ENCODE measurements at places on chromosomes 1 and 21.

DNA sequence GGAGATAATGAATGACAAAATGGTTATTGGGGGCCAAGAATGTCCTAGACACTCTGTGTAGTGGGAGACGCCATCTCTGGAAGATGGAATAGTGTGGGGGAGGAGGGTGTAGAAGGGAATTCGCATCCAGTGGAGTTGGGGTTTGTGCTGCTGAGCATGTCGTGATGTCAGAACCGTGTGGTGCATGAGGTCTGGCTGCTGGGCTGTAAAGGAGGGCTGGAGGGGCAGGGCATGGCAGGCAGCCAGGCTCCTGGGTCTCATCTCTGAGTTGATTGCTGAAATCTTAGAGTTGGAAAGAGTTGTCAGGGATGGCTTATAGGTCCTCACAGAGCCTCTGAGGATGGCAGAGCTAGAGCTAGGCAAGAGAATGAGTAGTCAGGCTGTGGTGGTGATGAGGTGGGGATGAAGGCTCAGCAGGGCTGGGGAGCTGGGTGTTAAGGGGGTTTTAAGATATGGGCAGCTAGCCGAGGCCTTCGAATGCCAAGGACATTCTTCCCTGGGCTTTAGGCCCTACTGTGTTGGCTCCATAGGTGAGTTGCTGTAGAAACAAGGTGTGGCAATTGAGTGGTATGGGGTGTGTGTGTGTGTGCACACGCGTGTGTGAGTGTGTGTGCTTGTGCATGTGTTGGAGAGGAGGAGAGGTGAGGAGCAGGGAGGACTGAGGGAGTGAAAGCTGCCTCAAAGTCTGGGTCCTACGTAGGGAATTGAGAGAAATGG lies 1.9 kb downstream of the PPFIA4 start:
- no peak for DNase-seq

DNA sequence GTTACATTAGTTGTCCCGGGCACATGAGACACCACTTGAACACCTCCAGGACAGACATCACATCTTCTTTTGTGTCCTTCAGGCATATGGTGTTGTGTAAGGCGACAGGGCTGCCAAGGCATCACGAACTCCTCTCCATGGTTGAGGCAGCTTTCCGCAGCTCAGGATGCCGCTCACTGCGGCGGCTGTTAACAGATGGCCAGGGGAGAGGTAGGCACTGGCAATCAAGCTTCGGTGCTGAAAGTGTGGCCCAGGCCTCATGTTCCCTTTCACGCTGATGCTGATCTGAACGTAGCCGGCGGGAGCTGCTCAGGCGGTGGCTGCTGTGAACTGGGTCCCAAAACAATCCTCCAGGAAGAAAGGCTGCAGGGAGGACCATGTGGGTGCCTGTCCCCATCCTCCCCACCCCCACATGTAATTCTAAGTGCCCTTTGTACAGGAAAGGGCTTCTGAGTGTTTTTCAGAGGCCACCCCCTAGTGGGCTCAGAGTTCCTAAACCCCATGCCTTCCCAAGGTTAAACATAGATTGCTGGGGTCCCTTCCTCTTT lies 287.1 kb upstream of the AJAP1 start:
- DNase-seq = no peak

DNA sequence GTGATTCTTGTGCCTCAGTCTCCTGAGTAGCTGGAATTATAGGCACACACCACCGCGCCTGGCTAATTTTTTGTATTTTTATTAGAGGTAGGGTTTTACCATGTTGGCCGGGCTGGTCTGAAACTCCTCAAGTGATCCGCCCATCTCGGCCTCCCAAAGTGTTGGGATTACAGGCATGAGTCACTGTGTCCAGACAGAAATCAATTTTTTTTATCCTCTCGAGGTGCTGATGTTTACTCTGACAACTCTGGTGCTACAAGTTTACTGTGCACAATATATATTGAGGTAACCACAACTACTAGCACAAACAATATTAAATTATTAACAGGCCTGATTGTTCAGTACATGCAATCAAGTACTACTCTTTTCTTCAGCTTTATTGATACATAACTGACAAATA lies 39.7 kb downstream of the F13B start:
- DNase-seq = no peak

DNA sequence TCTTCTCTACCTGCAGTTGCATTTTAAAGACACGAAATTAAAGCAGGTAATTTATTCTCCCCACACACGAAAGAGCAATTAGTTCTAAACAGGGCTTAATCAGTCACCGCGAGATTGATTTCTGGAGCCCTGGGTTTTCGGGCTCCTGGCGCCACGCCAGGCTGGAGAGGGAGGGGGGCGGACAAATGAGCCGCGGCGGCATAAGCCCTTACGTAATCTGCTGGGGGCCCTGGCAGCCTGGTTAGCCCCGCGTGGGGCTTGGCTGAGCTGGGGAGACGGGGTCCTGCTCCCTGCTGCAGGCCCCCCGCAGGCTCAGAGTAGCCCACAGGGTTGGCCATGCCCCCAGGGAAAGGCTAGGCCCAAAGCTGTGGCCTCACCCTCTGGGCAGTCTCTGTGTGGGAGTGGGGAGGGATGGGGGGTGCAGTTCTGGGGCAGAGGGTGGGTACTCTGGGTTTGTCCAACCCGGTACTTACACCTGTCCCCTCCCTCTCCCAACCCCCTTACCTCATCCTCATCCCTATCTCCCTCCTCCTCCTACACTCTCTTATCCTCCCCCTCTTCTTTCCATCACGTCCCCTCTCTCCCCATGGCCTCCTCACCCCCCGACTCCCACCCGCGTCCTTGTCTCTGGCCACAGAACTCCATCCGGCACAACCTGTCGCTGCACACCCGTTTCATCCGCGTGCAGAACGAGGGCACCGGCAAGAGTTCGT lies 19.9 kb downstream of the FOXO6 start:
- DNase-seq = no peak

- no peak for DNase-seq
Measured at GRCh38 chr1:206521127-206521526, 13.8 kb downstream of the RASSF5 start.

DNA sequence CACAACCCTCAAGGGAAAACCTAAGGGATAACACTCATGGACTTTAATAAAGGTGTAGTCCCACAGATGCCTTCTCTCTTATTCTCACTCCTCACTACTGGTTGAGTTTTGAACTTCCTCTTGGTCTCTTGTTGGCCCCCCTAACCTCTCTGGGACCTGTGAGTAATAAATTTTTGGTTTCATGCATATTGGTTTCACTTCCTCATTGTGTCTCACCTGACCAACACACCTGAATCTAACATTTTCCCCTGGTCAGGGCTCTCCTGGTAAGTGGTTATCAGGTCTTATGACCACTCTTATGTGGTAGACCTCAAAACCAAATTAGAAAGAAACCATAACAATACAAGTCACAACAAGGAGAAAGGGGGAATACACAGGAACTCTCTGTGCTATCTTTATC lies 60.5 kb upstream of the PRMT6 start:
- DNase-seq = no peak

GRCh38 chr1:179767996-179768395 lies 24.9 kb downstream of the FAM163A start:
- no peak for DNase-seq

- no peak for DNase-seq
Measured at GRCh38 chr1:234631721-234632125, 21.7 kb upstream of the IRF2BP2 start.

- no peak for DNase-seq
Measured at GRCh38 chr1:110239441-110240430, 29.6 kb downstream of the KCNC4 start.

Measured in stimulated activated CD4-positive, alpha-beta T cell treated with anti-CD3 and anti-CD28 coated beads, TNF-alpha, amount 100 ng/mL, for 24 hours (primary cell).